ENCODE measurements at places on chromosomes 2 and 18. TPM values are rescaled to one million over a fixed set of nuclear protein-coding genes. Genes with fewer than 3 reads are reported as not detected.
A peak's percentile ranks its signal among the peaks of the same experiment; 100 is the strongest.

GRCh38 chr2:197189426-197190099, 121.0 kb downstream of the ANKRD44 start:
- H3K4me3 ChIP-seq = no peak overlapping the region
- no peak overlapping the region for H3K27ac ChIP-seq
- DNase-seq = no peak
- H3K36me3 ChIP-seq = no peaks in the 10 kb centered on the region

DNA sequence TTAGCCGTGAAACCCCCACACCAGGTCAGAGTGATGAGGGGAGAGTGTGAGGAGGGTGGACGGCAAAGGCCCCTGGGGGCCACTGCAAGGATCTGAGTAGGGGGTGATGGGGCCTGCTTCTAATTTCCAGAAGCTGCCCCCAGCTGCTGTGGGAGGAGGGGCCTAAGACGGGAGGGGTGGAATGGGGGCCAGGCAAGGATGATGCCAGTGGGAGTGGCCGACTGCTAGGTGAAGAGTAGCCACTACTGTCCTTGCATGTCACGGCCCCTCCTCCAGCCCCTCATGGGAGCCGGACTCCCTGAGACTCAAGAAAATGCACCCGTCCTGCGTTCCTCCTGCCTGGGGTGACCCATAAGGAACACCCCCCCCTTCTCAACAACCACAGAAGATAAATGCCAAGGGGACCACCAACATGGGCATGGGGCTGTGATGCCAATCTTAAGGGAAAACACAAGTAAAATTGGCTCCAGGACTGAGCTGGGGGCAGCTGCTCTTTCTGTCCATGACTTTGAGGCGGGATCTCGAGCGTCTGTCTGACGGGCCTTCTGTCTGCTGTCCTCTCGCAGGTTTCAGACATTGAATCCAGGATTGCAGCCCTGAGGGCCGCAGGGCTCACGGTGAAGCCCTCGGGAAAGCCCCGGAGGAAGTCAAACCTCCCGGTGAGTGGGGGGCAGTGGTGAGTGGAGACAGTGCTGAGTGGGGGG, 24.2 kb upstream of the PRLH start:
- H3K27me3 ChIP-seq = no peaks in the 10 kb centered on the region
- H3K4me3 ChIP-seq = no peak overlapping the region
- no peak for DNase-seq
- no peak overlapping the region for H3K27ac ChIP-seq

- H3K4me3 ChIP-seq = no peak overlapping the region
- H3K27ac ChIP-seq = no peak overlapping the region
- no peak for DNase-seq
These were observed 206.1 kb downstream of the KLHL29 start for GRCh38 chr2:23591111-23591510.

DNA sequence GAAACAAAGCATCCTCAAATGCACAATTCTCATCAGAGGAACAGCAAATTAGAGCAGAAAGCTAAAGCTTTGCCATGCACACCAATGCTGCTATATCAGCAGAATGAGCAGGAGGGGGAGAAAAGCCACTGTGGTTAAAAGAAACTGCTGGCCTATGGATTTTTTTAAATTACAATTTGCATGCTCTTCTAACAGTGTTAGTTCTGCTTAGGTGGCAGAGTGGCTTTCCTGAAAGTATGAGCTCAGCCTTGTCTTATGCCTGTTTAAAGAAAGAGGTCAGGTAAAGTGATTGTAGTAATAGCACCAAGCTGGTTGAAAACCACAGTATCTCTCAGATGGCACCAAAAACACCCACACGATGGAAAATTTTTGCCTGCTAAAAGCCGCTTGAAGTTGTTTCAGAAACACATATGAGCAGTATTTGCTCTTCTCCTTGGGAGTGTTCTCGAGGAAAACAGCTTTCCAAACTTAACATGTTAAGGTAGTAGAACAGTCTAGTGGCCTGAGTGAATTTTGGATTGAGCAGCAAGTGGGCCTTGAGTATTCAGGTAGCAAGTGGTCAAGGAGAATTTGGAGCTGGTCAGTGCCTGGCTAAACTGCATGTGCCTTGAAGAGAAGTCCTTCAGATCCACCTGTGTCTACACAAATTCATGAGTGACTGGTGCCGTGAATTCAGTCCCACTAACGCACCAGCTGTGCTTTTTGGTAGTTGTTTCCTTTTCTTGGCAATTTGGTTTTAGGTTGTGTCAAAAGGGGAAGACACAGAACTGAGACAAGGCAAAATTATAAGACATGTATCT, 19.6 kb upstream of the NDUFV2 start:
- no peak overlapping the region for H3K4me3 ChIP-seq
- no peak for DNase-seq
- H3K4me1 ChIP-seq = no peaks in the 10 kb centered on the region
- no peaks in the 10 kb centered on the region for H3K27me3 ChIP-seq
- no peaks in the 10 kb centered on the region for H3K36me3 ChIP-seq

DNA sequence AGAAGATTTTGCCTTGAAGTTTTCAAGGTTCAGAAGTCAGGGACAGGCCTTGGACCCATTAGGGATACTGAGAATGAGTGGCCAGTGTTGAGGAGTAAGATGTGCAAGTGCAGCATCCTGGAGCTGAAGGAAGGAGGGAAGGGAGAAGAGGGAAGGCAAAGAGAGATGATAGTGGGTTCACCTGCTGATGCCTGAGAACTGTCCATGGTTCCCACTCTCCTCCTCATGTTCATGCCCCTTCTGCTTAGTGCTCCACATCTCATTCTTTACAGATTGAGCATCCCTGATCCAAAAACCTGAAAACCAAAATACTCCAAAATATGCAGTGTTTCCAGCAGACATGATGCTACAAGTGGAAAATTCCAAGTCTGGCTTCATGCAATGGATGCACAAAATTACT, 137.8 kb downstream of the CCDC102B start:
- no peaks in the 10 kb centered on the region for H3K36me3 ChIP-seq
- H3K27ac ChIP-seq = no peak overlapping the region
- H3K27me3 ChIP-seq = no peaks in the 10 kb centered on the region
- no peak for DNase-seq
- H3K4me1 ChIP-seq = no peaks in the 10 kb centered on the region
- no peak overlapping the region for H3K4me3 ChIP-seq

- H3K36me3 ChIP-seq = no peaks in the 10 kb centered on the region
- no peak overlapping the region for H3K27ac ChIP-seq
- H3K4me3 ChIP-seq = no peak overlapping the region
- peaks cover 12% of the 10 kb centered on the region for H3K27me3 ChIP-seq
- H3K4me1 ChIP-seq = no peaks in the 10 kb centered on the region
- DNase-seq = no peak
These were observed 115.7 kb downstream of the DNAH6 start for GRCh38 chr2:84631985-84632384.

DNA sequence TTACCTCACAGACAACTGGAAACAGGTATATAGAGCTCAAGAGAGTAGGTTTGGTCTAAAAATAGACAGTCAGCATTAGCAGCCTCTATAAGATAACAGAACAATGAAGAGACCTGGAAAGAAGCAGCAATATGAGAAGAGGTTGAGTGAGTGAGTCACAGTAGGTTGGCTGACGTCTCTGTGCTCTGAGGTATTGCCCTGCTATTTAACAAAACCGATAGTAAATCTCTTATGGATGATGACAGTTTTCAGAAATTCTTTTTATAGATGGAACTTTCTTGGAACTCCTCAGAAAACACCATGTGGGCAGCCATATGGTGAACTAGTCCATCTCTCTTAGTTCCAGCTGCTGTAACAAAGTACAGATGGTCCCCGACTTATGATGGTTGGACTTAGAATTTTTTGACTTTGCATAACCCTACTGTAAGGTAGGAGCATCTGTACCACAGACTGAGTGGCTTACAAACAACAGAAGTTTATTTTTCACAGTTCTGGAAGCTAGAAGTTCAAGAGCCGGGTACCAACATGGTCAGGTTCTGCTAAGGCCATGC, 123.5 kb downstream of the MBD2 start:
- DNase-seq = peak; percentile 64
- no peak overlapping the region for H3K4me3 ChIP-seq
- no peaks in the 10 kb centered on the region for H3K4me1 ChIP-seq
- H3K36me3 ChIP-seq = no peaks in the 10 kb centered on the region
- H3K27me3 ChIP-seq = no peaks in the 10 kb centered on the region

GRCh38 chr2:28047681-28048080, 157.2 kb downstream of the BABAM2 start:
- H3K4me1 ChIP-seq = peaks cover 17% of the 10 kb centered on the region
- H3K27ac ChIP-seq = no peak overlapping the region
- no peaks in the 10 kb centered on the region for H3K27me3 ChIP-seq
- no peak overlapping the region for H3K4me3 ChIP-seq
- H3K36me3 ChIP-seq = no peaks in the 10 kb centered on the region

The STARD6 gene
- total RNA-seq = not detected

The AOX1 gene
- total RNA-seq = 3.4 TPM

The FAM110C gene
- 1.4 TPM for total RNA-seq

- DNase-seq = no peak
- H3K4me1 ChIP-seq = no peaks in the 10 kb centered on the region
- H3K27me3 ChIP-seq = no peaks in the 10 kb centered on the region
These were observed 14.2 kb downstream of the FLACC1 start for GRCh38 chr2:201342923-201343322.

DNA sequence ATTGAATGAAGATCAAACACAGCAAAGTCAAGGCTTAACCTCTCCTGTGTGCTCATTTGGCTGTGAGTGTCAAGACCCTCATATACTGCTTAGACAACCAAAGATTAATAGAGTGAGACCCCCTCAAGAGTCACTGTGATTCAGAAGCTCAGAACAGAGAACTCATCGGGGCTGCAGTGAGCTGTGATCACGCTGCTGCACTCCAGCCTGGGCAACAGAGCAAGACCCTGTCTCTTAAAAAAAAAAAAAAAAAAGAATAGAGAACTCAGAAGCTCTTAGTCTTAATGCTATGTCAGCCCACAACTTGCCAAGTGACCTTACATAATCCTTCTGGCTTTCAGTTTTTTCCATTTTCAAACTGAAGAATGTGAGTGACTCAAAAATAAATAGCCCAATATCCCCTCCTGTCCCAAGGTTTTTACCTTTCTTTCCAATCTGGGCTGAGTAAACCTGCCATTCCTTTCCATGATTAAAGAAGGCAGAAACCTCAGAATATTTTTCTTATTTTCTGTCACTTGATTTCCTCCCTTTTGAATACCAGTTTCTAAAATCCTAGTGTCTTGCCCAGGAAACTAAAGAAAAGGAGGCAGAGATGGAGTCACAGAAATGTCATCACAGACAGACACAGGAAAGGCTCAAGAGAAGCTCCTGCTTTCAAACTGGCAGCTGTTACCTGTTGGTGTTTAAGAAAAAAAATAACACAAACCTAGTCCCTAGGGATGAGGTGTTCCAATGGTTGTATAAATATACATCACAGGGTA, 102.4 kb downstream of the CACNB4 start:
- no peak overlapping the region for H3K4me3 ChIP-seq
- H3K27me3 ChIP-seq = no peaks in the 10 kb centered on the region
- H3K36me3 ChIP-seq = no peaks in the 10 kb centered on the region
- no peaks in the 10 kb centered on the region for H3K4me1 ChIP-seq
- H3K27ac ChIP-seq = no peak overlapping the region
- peak; percentile 22 for DNase-seq

GRCh38 chr2:43520919-43521318, 74.9 kb downstream of the THADA start:
- no peak overlapping the region for H3K27ac ChIP-seq
- no peak for DNase-seq
- no peak overlapping the region for H3K4me3 ChIP-seq
- H3K4me1 ChIP-seq = peaks cover 27% of the 10 kb centered on the region
- no peaks in the 10 kb centered on the region for H3K36me3 ChIP-seq

The CPLX4 gene
- total RNA-seq = not detected

- H3K27me3 ChIP-seq = no peaks in the 10 kb centered on the region
- peaks cover 26% of the 10 kb centered on the region for H3K4me1 ChIP-seq
- peak overlapping the region; percentile 50 for H3K4me3 ChIP-seq
- H3K36me3 ChIP-seq = peaks cover 9% of the 10 kb centered on the region
These were observed 1.3 kb upstream of the UBE2E3 start for GRCh38 chr2:180978903-180979748.

DNA sequence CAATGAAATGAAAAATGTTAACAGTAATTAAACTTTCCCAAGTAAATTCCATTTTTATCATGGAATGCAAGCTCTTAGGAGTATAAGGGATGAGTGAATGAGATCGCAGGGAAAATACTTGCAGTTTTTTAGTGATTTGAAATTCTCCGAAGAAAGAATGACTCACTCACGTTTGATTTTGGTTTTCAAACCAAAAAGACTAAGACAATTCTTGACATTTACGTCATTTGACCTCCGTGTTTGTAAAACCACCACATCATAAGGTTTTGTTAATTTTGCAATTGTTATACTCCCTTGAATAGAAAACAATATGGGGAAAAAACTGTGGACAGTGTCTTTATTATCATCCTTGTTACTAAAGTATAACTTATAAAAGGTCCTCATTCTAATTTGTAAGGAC, 29.4 kb downstream of the COL4A4 start:
- H3K27me3 ChIP-seq = no peaks in the 10 kb centered on the region
- H3K36me3 ChIP-seq = no peaks in the 10 kb centered on the region
- H3K4me1 ChIP-seq = no peaks in the 10 kb centered on the region
- H3K27ac ChIP-seq = no peak overlapping the region
- H3K4me3 ChIP-seq = no peak overlapping the region
- DNase-seq = peak; percentile 22

DNA sequence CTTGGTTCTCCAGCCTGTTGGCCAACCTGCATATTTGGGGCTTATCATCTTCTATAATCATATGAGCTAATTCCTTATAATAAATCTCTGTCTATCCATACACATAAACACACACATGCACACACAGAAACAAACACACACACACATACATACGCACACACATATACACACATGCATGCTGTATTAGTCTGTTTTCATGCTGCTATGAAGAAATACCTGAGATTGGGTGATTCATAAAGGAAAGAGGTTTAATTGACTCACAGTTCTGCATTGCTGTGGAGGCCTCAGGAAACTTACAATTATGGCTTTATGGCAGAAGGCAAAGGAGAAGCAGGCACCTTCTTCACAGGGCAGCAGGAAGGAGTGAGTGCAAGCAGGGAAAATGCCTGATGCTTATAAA, 707.4 kb upstream of the CDH2 start:
- H3K36me3 ChIP-seq = no peaks in the 10 kb centered on the region
- H3K27me3 ChIP-seq = no peaks in the 10 kb centered on the region
- no peak overlapping the region for H3K27ac ChIP-seq
- H3K4me3 ChIP-seq = no peak overlapping the region

Measured in astrocyte (in vitro differentiated cells and primary cell).